Putamen (tissue), 1 donor: ENCODE measurements at places on chromosomes 7 and 10.

DNA sequence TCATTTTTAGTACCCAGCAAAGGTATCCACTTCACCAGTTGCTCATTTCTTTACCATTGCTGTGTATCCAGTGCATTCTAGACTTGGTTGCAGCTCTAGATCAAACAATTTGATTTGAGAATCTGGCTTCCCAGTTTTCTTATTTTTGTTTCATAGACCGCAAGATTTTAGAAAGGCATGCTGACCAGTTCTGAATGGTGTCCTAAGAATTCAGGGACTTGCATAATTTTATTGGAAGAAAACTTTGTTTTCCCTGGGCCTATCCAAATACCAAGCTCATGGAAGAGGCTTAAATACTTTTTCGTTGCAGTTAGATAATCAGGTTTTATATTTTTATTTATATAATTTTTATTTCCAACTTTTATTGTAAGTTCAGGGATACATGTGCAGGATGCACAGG lies 58.3 kb downstream of the BICC1 start:
- DNase-seq: no peak

- no peak for DNase-seq
These were observed 123.3 kb downstream of the PTPN20 start for GRCh38 chr10:47034441-47035051.

- DNase-seq: no peak
These were observed 63.5 kb upstream of the ZNF746 start for GRCh38 chr7:149561072-149561471.

DNA sequence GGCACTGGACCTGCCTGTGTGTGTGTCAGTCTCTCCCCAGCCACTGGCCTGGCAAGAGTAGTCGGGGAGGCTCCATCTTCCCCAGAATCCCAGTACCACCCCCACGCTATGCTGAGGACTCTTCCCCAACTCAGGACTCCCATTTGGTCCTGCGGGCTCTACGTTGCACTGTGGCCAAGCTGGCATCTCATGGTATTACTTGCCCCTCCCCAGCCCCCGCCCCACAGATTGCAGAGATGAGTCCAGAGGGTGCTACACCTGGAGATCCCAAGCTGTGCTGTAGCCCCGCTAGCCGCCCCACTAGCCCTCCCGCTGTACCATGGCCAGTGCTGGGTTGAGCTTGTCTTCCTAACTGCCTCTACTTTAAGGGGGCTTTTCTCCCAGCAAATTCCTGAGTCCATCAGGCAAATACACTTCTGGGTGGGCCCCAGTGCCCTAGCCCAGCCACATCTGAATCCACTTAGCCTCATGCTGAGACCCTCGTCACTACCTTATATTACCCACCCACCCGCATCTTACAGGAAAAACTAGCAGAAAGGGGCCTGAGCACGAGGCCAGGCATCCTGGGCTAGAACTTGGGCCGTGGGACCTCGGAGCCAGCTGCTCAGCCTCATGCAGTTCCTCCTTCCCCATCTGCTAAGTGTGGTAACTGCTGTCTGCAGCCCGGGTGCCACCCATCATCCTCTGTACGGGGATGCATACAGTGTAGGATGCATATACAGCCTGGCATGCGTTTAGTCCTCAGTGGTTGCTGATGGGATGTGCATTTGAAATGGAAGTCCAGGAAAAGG lies 65.8 kb upstream of the CACUL1 start:
- no peak for DNase-seq

DNA sequence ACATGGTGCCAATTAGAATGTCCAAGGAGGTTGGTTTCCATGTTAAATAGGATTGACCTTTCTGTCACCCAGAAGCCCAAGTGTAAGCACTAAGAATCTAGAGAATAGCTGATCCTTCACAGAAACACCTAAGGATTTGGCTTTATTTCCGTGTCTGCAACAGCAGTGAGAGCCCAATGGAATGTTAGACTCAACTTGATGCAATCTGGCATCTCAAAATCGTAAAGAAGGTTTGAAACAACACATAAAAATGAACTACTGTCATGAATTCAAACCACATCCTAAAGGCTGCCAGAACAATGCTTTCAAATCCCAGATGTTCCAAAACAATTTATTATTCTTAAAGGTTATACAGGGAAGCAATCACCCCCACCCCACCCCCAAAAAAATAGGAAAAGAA lies 18.6 kb downstream of the PPP1R3C start:
- DNase-seq: no peak
